Left renal pelvis (tissue), 4 donors: ENCODE measurements at places on chromosomes 3 and 15. TPM values are rescaled to one million over a fixed set of nuclear protein-coding genes. Genes with fewer than 3 reads are reported as not detected.

DNA sequence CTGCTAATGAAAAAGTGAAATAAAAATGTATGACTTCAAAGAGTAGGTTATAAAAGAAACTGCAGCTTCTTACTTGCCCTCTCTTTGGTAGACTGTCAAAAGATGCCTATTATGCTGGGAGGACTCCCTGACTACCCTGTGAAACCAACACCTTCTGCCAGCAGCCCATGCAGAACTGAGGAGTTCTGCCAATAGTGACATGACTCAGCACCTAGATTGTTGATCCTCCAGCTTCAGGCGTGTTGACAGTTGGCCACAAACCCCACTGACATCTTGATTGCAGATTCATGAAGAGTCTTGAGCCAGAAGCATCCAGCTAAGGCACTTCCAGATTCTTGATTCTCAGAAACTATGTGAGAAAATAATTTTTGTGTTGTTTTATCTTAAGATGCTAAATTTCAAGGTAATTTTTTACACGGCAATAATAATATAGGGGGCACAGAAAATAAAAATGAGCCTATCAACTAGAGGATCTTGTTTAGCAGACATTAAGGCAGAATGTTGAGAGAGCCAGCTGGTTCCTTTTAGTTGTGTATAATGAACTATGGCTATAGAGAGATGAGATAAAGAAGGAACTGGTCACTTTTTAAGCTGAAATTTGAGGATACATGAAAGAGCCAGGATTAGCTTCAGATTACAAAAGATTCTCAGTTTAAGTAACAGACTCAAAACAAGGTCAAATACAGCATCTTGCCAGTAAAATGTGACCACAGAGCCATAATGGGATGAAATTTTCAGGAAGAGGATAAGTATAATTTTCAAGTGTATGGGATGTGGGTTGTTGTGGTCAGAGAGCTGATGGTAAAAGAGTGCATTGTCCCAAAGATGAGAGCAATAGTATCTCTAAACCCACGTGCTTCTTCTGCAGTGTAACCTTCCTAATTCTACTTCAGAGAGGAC, 588.7 kb upstream of the CBLB start:
- DNase-seq: no peak

- no peak for DNase-seq
Measured at GRCh38 chr3:140311428-140311827, 366.4 kb upstream of the TRIM42 start.

- no peak for DNase-seq
Measured at GRCh38 chr3:113783463-113783862, 36.6 kb downstream of the ATP6V1A start.

DNA sequence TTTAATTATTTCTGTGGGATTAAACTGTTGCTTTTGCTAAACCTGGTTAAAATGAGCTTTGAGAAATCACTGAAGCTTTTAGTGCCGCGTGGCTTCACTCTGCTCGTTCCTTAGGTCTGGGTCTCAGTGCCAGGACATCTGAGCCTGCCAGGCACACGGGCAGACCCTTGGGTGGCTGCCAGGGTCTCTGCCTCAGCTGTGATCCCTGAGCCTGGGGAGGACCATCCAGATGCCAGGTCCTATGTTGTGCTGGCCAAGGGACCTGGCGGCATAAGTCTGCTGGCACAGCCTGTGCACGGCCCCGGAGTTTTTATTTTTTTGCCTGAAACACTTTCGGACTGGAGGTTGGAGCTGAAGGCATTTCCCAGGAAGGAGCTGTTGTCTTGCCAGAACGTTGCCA, 328.1 kb downstream of the LRTM1 start:
- DNase-seq: no peak

Gene CAMK2N2
- polyA plus RNA-seq: 0.48 TPM

GRCh38 chr3:122687298-122687697, 6.7 kb downstream of the PARP14 start:
- DNase-seq: no peak

GRCh38 chr3:160556141-160556540, 9.2 kb downstream of the KPNA4 start:
- no peak for DNase-seq

- no peak for DNase-seq
Measured at GRCh38 chr3:107065094-107065861, 312.0 kb upstream of the CCDC54 start.

GRCh38 chr15:66617137-66618090, 51.6 kb upstream of the LCTL start:
- no peak for DNase-seq

DNA sequence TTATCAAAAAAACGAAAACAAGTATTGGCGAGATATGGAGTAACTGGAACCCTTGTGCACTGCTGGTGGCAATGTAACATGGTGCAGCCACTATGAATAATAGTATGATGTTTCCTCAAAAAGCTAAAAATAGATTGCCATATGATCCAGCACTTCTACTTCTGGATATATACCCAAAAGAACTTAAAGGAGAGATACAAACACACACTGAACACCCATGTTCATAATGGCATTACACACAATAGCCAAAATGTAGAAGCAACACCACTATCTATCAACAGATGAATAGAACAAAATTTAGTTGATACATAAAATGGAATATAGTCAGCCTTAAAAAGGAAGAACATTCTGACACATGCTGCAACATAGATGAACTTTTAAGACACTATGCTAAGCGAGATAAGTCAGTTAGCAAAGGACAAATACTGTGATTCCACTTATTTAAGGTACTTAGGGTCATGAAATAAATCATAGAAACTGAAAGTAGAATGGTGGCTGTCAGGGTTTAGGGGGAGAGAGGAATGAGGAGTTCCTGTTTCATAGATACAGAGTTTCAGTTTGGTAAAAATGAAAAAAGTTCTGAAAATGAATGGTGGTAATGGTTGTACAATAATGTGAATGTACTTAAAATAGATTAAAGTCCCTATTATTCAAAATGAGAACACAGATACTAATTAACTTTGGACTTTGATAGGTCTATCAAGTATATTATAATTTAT, 59.4 kb upstream of the IMPG2 start:
- DNase-seq: no peak

DNA sequence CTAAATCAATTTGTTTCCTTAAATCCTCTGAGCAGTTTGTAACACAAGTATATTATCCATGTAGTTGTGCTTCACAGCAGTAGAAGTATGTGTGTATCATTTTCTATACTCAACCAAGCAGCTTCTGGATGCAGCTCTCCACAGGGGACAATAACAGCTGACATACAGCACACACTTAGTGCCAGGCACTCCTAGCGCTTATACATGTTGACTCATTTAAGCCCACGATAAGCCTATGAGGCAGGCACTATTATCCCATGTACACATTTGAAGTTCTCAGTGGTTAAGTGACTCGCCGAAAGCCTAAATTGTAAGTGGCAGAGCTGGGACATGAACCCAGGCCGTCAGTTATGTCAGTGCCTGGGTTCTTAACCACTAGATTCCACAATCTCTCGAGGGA, 20.3 kb upstream of the LPP start:
- no peak for DNase-seq

DNA sequence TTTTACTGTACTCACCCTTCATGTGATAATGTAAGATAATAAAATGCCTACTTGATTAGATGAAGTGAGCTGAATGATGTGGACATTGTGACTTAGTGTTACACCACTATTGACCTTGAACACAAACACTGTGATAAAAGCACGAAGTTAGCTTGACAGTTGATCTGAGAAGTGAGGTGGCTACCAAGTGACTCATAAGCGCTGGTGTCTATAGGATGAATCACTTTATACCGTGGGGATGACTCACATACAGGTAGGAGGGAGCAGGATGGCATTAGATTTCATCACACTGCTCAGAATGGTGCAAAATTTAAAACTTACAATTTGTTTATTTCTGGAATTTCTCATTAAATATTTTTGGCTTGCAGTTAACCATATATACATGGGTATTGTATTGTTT, 174.7 kb upstream of the CNTN3 start:
- DNase-seq: no peak

Gene CRABP1
- polyA plus RNA-seq: 65.6 TPM

GRCh38 chr15:76994971-76995945, at the start of gene PSTPIP1:
Gene PSTPIP1, plus strand, starts transcription at chr15:76995126. Its CDS starts 448 bp downstream, at chr15:76995574.
- no peak for DNase-seq

Gene MFGE8
- 138 TPM for polyA plus RNA-seq

Gene GATM
- 256 TPM for polyA plus RNA-seq

Gene MYRIP
- 1.1 TPM for polyA plus RNA-seq

DNA sequence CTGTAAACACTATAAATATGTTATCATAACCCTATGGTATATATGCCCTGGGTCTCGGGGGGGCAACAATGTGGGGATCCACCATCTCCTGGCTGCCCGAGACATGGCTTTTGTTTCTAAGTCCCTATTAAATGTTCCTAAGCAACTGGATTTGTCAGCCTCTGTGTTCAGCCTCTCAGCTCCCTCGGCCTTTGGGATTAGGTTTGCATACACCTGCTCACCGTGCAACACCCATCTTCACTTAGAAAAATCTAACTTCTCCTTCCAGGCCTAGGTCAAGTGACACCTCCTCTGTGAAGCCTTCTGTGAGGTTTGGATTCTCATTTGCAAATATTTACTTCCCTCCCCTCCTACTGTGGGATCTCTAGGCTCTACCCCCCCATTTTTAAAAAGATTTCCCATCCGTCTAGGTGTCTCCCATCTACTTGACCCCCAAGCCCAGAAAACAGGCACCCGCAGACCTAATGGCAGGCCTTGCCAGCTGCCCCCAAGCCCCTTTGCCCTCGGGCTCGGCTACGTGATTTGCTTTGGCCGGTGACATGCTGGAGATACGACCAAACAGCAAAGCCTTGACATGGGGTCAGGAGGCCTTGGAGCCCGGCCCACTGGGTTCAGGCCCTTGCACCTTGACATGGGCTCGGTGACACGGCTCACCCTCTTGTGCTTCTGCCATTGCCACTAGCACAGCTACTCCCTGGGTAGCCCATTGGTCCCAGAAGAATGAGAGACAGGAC, 66.0 kb upstream of the BLM start:
- DNase-seq: no peak

Gene VGLL3
- 7.8 TPM for polyA plus RNA-seq

- no peak for DNase-seq
Measured at GRCh38 chr15:58069008-58069407, 3.5 kb upstream of the ALDH1A2 start.

Gene CKMT1B
- 0.66 TPM for polyA plus RNA-seq

DNA sequence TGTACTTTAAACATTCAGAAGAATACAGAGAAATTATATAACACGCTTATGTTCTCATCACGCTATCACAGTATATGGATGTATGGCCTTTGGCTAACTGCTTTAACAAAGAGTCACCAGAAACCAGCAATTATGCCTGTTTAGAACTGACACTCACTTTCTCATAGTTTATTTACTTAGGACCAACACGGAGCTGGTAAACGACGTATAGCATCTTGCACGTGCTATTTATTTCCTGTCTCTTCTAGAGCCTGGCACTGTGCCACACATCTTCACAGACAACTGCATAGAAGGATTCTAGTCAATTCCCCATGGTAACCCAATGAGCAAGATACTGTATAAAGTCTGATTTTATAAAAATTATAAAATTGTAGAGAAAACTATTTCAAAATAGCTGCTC, 43.6 kb downstream of the TBC1D2B start:
- no peak for DNase-seq

GRCh38 chr15:80891006-80891405, 98.6 kb downstream of the MESD start:
- DNase-seq: no peak

GRCh38 chr15:27843146-27843545, 256.0 kb downstream of the OCA2 start:
- no peak for DNase-seq
